Vagina (tissue), 2 donors: ENCODE measurements at places on chromosomes 16 and 17.
A peak's percentile ranks its signal among the peaks of the same experiment; 100 is the strongest.

DNA sequence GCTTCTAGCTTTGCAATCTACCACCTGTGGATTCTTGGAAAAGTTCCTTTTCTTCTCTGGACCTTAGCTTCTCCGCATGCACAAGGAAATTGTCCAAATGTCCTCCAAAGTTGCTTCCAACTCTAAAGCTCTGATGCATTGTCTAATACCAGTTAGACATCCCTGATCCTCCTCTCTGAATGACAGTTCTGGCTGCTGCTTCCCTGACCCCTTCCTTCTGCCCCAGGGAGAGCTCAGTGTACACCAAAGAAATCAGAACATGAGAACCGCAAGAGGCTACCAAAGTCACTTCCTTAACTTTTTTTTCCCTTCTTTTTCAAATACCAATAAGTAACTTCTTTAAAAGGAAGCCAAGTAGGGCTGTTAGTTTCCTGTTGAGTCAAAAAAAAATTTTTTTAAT lies 79.7 kb upstream of the CES5A start:
- no peaks in the 10 kb centered on the region for H3K36me3 ChIP-seq
- DNase-seq, result no peak
- no peaks in the 10 kb centered on the region for H3K4me1 ChIP-seq
- no peaks in the 10 kb centered on the region for H3K27me3 ChIP-seq
- H3K27ac ChIP-seq, result no peak overlapping the region

GRCh38 chr17:61856035-61856434 lies 7.3 kb downstream of the BRIP1 start:
- H3K4me1 ChIP-seq, result no peaks in the 10 kb centered on the region
- H3K36me3 ChIP-seq, result no peaks in the 10 kb centered on the region
- no peak for DNase-seq
- no peak overlapping the region for H3K4me3 ChIP-seq

DNA sequence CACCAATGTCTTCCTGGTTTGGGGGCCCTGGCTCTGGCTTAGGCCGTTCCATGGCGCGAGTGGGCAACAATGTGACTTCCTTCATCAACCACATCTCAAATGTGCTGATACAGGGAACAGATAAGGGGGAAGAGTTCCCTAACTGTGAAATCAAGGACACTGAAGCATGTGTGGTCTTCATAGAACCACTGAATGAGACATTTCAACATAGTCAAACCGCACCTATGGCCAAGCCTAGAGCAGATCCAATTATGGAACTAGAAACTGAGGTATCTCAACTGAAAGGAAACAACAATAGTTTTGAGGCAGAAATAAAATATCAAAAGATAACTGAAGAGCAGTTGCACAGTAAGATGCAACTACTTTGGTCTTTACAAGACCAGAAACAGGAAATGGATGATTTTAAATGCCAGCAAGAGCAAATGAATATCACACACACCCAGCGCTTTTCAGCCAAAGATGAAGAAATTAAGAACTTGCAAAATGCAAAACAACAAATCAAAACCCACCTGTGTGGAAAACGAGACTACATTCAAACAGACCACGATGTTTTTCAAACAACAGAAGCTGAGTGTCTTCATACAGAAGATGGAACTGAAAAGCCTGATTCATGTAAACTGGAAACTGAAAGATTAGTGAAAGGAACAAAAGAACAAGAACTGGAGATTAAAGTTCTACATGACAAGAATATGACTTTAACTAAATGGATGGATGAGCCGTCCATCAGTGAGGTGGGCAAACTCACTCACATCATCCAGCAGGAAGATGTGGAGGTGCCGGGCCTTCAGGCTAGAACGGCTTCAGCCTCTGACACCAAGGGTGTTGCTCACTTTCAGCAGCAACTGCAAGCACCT lies 18.1 kb upstream of the LCMT1 start:
- no peaks in the 10 kb centered on the region for H3K36me3 ChIP-seq
- DNase-seq, result no peak
- H3K4me3 ChIP-seq, result no peak overlapping the region
- no peaks in the 10 kb centered on the region for H3K4me1 ChIP-seq

GRCh38 chr17:66138120-66138519 lies 53.8 kb downstream of the CEP112 start:
- H3K4me1 ChIP-seq, result no peaks in the 10 kb centered on the region
- no peaks in the 10 kb centered on the region for H3K27me3 ChIP-seq
- H3K36me3 ChIP-seq, result no peaks in the 10 kb centered on the region
- H3K4me3 ChIP-seq, result no peak overlapping the region
- DNase-seq, result no peak

GRCh38 chr16:12458591-12459358 lies 344.9 kb downstream of the CPPED1 start:
- H3K36me3 ChIP-seq, result no peaks in the 10 kb centered on the region
- no peak for DNase-seq
- H3K27ac ChIP-seq, result no peak overlapping the region
- no peaks in the 10 kb centered on the region for H3K4me1 ChIP-seq
- H3K27me3 ChIP-seq, result no peaks in the 10 kb centered on the region
- no peak overlapping the region for H3K4me3 ChIP-seq

- no peak for DNase-seq
- H3K4me3 ChIP-seq, result no peak overlapping the region
- H3K4me1 ChIP-seq, result peaks cover 22% of the 10 kb centered on the region
These were observed 1.3 kb upstream of the NOL11 start for GRCh38 chr17:67716405-67716798.

GRCh38 chr17:40436636-40437035 lies 6.6 kb upstream of the IGFBP4 start:
- H3K36me3 ChIP-seq, result no peaks in the 10 kb centered on the region
- H3K27me3 ChIP-seq, result no peaks in the 10 kb centered on the region
- H3K4me3 ChIP-seq, result no peak overlapping the region
- H3K27ac ChIP-seq, result no peak overlapping the region
- peaks cover 14% of the 10 kb centered on the region for H3K4me1 ChIP-seq
- no peak for DNase-seq

- DNase-seq, result no peak
- no peaks in the 10 kb centered on the region for H3K36me3 ChIP-seq
These were observed 52.1 kb upstream of the CNEP1R1 start for GRCh38 chr16:49972961-49973360.

GRCh38 chr16:23874613-23875294 lies 39.0 kb downstream of the PRKCB start:
- no peak overlapping the region for H3K4me3 ChIP-seq
- no peak for DNase-seq
- no peaks in the 10 kb centered on the region for H3K4me1 ChIP-seq
- H3K36me3 ChIP-seq, result no peaks in the 10 kb centered on the region

GRCh38 chr17:77602883-77603640 lies 355.4 kb upstream of the TNRC6C start:
- no peaks in the 10 kb centered on the region for H3K36me3 ChIP-seq
- peak overlapping the region; percentile 7 for H3K4me3 ChIP-seq
- DNase-seq, result no peak
- peaks cover 33% of the 10 kb centered on the region for H3K4me1 ChIP-seq
- no peaks in the 10 kb centered on the region for H3K27me3 ChIP-seq

DNA sequence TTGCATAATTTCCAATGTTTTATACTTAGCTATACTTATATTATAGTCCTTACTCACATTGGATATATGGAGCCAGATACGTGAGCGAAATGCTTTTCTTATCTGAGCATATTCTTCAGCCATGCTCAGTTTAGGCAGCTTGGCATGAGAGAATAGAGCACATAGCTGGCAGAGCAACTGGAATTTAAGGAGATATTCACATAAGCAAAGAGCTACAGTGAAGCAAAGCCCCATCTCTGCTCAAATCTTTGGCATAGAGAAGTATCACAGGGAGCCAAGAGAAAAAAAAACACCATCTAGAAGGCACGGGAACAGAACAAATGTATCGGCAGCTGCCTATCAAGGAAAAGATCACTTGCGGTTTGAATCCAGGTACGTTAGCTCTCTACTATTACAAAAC lies 734.2 kb upstream of the KIF2B start:
- no peaks in the 10 kb centered on the region for H3K4me1 ChIP-seq
- no peak overlapping the region for H3K4me3 ChIP-seq
- DNase-seq, result no peak
- no peaks in the 10 kb centered on the region for H3K27me3 ChIP-seq
- no peak overlapping the region for H3K27ac ChIP-seq
- H3K36me3 ChIP-seq, result no peaks in the 10 kb centered on the region

DNA sequence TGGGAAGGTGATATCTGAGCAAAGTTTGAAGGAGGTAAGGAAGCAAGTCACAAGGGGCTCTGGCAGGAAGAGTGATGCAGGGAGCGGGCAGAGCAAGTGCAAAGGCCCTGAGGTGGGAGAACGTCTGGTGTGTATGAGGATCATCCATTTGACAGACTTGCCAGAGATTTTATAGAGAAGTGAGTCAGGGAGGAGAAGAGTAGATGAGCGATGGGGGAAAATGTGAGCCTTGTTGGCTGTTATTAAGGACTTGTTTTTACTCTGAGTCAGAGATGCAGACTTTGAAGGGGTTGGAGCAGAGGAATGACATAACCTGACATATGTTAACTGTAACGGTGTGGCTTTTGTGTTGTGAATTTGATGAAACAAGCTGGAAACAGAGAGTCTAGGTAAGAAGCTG lies 3.5 kb upstream of the CLEC10A start:
- H3K27me3 ChIP-seq, result no peaks in the 10 kb centered on the region
- no peaks in the 10 kb centered on the region for H3K4me1 ChIP-seq
- no peak overlapping the region for H3K4me3 ChIP-seq
- DNase-seq, result no peak

DNA sequence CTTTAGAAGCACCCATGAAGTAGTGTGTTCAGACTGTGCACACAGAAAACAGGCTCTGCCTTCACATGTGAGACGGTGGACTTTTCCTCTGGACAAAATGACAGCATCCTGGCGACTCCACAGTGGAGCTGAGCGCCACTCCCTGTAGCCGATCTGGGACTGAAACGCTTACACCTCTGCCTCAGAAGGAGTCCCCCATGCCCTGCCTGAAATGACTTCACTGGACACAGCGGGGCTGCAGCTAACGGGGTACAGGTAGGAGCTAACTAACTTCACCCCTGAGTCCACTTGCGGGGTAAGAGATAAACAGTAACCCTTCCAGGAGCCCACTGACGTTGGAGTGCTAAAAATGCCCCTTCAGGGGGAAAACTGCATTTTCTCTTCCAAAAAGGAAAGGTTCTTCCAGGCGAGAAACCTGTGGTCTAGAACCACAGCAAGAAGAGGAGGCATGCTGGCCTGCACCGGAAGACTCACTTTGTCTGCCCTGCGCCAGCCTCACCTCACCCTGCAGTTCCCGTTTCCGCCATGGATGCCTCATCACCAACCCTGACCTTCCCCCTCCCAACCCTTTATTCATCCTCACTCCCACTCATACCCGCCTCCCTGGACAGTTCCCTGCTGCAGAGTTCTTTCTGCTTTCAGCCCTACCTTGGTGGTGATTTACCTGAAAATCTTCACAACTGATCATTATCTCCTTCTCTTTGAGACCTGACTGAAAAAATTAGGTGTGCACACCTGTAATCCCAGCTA lies 19.4 kb upstream of the ENDOV start:
- H3K36me3 ChIP-seq, result no peaks in the 10 kb centered on the region
- no peaks in the 10 kb centered on the region for H3K27me3 ChIP-seq
- no peak overlapping the region for H3K4me3 ChIP-seq
- DNase-seq, result no peak
- no peak overlapping the region for H3K27ac ChIP-seq

DNA sequence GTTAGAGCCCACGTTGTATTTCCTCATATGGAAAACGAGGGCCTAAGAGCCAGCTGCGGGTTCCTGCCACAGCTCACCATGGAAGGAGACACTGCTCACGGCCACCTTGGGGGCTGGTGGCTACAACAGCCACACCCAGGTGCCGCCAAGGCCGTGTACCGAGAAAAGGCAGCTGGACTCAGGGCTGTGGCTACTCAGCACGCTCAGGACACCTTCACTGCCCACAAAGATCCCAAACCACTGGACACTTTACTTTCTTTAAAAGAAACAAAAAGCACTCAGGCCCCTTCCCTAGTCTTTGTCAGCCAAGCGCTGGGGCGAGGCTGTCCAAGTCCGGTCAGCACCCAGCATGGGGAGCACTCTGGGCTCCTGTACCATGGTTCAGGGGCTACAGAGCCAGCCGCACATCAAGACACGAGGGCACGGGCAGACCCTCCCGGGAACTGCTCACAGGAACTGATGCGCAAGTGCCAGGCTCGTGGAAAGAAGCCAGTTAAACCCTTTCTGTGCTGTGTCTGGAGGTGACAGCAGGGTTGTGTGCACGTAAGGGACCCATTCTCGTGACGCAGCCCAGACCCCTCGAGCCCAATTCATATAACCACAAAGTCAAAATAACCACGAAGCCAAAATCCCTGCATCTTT lies 18.5 kb downstream of the SLC16A3 start:
- DNase-seq, result no peak
- H3K4me1 ChIP-seq, result peaks cover 55% of the 10 kb centered on the region
- no peak overlapping the region for H3K4me3 ChIP-seq
- H3K27me3 ChIP-seq, result no peaks in the 10 kb centered on the region
- H3K36me3 ChIP-seq, result peaks cover 83% of the 10 kb centered on the region
- H3K27ac ChIP-seq, result peak overlapping the region; percentile 78

DNA sequence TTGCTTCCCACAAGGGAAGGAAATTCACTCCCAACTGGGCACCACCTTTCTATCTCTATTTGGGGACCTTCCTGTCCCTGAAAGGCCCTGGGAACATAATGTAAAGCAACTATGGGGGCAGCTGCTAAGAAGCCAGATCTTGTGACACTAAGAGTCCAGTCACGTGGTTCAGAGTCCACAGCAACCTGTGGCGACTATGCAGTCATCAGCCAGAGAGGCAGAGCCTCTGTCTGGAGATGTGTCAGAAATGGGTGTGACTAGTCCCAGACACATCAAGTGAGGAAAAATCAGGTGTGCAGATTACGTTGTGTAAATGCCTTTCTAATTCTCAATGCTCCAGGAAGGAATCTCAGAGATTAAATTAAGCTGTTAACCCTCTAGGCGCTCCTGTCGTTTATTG lies 26.6 kb upstream of the SKAP1 start:
- H3K27me3 ChIP-seq, result no peaks in the 10 kb centered on the region
- H3K4me3 ChIP-seq, result no peak overlapping the region
- no peaks in the 10 kb centered on the region for H3K36me3 ChIP-seq
- no peak for DNase-seq

- H3K36me3 ChIP-seq, result no peaks in the 10 kb centered on the region
- DNase-seq, result no peak
- no peak overlapping the region for H3K4me3 ChIP-seq
- H3K27ac ChIP-seq, result no peak overlapping the region
- H3K27me3 ChIP-seq, result no peaks in the 10 kb centered on the region
- H3K4me1 ChIP-seq, result no peaks in the 10 kb centered on the region
These were observed 93.8 kb downstream of the GRIN2A start for GRCh38 chr16:10088380-10088793.
